Activated naive CD8-positive, alpha-beta T cell treated with anti-CD3 and anti-CD28 coated beads, Interleukin-2, amount 10 ng/mL, durations not matched to agents 7 days and 5 days (primary cell): ENCODE measurements at places on chromosomes 7 and 10. TPM values are rescaled to one million over a fixed set of nuclear protein-coding genes. Genes with fewer than 3 reads are reported as not detected.
A peak's percentile ranks its signal among the peaks of the same experiment; 100 is the strongest.

Gene CYP3A4
- total RNA-seq: not detected

Gene PARP12
- 126 TPM for total RNA-seq

Gene HOXA9
- total RNA-seq: not detected

Gene SLC26A5
- total RNA-seq: 0.25 TPM

Gene GRID2IP
- total RNA-seq: 0.53 TPM

Gene HTR5A
- not detected for total RNA-seq

Gene STAMBPL1
- 48.3 TPM for total RNA-seq

Gene LDB1
- 115 TPM for total RNA-seq

Gene NODAL
- total RNA-seq: not detected

Gene SPDYE1
- total RNA-seq: 0.11 TPM

Gene ZNF25
- 8.4 TPM for total RNA-seq

DNA sequence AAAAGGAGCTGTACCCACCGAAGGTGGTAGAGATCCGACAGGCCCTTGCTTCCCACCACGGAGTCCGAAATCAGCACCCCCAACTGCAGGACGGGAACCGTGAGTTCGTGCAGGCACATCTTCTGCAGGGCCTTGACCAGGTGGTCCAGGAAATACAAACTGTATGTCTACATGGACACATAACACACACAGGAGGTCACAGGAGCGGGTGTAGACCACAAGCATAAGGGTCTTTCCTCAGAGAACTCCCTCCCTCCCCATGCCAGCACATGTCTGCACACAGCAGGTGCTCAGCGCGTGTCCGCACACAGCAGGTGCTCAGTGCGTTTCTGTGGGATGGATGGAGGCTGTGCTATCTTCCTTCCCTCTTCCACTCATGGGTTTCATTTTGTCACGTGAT, 69.7 kb downstream of the CFAP46 start:
- DNase-seq: peak; percentile 10

DNA sequence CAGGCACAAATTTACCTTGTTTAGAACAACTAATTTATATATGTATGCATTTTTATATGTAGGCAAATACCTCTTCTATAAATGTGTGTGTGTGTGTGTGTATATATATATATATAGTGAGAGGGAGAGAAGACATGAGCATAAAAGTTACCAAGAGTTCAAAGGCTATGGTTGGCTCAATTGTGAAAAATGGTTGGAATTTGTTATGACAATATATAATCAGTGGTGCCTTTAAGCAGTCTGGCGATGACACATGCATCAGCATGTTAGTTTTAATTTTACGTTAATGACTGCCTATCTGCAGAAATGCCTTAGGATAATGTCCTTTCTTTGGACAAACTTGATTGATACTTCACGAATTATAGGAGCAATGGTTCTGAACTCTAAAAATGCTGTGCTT, 980.8 kb upstream of the LRRTM3 start:
- no peak for DNase-seq

- DNase-seq: no peak
These were observed 1.7 kb upstream of the VGF start for GRCh38 chr7:101166909-101167644.

- DNase-seq: no peak
These were observed 186.3 kb downstream of the PLPP4 start for GRCh38 chr10:120643351-120643750.

DNA sequence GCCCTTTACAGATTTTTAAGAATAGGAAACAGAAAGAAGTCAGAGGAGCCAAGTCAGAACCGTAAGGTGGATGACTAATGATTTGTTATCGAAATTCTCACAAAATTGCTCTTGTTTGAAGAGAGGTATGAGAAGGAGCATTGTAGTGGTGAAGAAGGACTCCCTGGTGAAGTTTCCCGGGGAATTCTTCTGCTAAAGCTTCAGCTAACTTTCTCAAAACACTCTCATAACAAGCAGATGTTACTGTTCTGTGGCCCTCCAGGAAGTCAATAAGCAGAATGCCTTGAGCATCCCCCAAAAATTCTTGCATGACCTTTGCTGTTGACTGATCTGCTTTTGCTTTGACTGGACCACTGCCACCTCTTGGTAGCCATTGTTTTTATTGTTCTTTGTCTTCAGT, 152.9 kb downstream of the HGF start:
- DNase-seq: no peak

- DNase-seq: no peak
These were observed 631 bp upstream of the PRKRIP1 start for GRCh38 chr7:102395592-102395872.

- DNase-seq: no peak
These were observed 964.5 kb upstream of the MBL2 start for GRCh38 chr10:53737132-53737531.

- no peak for DNase-seq
These were observed 183.2 kb downstream of the SEM1 start for GRCh38 chr7:96526496-96526895.

GRCh38 chr10:7046615-7047014, 364.2 kb downstream of the SFMBT2 start:
- DNase-seq: no peak

GRCh38 chr7:126026421-126027088, 1096.9 kb upstream of the POT1 start:
- DNase-seq: no peak

GRCh38 chr10:119383174-119383856, 159.2 kb downstream of the RGS10 start:
- no peak for DNase-seq

DNA sequence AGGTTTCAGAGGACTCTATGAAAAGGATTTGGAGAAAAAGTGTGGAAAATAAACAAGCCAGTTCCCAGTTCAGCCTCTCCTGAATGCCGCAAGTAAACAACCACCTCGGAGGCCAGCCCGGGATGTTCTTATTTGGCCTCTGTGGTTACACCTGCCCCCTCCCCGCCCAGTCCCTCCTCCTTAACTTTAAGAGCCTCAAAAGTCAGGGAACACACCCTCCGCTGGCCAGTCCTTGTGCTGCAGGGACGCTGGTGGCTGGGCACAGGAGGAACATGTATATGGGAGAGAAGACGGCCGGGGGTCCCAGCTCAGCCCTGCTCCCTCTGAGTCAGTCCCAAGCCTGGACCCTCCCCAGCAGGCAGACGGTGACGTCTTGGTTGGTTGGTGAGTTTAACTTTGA, 6.1 kb downstream of the CHST3 start:
- DNase-seq: no peak

DNA sequence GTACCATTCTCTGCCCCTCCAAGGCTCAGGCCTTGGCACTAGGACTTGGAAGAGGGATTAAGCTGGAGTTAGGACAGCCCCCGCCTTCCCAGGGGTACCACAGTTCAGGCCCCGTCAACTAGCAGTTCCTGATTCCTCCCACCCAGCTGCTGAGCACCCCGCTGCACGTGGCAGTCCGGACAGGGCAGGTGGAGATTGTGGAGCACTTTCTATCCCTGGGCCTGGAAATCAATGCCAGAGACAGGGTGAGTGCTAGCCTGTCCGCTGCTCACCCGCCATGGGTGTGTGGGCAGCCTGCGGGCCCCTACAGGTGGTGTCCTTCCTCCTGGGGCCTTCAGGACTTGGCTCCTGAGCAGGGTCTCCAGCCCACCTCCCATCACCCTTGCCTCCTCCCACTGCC, 2.0 kb upstream of the HOGA1 start:
- no peak for DNase-seq

- no peak for DNase-seq
These were observed 2.0 kb downstream of the CLDN4 start for GRCh38 chr7:73832806-73833205.

DNA sequence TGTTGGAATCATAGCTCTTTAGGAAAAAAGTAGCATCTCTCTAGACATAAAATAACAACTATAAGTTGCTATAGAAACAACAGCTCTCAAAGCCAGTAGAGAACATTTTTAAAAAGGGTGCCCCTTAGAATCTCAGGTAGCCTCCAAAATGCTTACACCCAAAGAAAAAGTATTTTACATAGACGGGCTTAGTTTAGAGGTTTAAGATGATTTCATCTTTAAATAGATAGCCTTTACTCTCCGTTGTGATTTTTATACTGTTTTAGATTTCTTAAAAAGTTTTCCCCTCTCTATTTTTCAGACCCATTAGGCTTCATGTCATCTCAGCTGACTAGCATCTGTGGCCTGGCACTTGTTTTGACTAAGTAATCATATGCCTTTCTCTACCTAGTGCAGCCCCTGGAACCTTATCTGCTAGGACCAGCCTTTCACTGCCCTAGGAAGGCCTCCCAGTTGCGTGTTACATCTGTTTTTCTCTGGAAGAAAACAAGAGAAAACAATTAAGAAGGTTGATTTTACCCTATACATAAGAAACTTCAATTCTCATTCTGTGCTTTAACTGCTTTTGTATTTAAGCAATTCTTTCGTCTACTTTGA, 6.9 kb upstream of the BPGM start:
- no peak for DNase-seq

- no peak for DNase-seq
These were observed 231.2 kb upstream of the SEMA3A start for GRCh38 chr7:84425702-84426259.

DNA sequence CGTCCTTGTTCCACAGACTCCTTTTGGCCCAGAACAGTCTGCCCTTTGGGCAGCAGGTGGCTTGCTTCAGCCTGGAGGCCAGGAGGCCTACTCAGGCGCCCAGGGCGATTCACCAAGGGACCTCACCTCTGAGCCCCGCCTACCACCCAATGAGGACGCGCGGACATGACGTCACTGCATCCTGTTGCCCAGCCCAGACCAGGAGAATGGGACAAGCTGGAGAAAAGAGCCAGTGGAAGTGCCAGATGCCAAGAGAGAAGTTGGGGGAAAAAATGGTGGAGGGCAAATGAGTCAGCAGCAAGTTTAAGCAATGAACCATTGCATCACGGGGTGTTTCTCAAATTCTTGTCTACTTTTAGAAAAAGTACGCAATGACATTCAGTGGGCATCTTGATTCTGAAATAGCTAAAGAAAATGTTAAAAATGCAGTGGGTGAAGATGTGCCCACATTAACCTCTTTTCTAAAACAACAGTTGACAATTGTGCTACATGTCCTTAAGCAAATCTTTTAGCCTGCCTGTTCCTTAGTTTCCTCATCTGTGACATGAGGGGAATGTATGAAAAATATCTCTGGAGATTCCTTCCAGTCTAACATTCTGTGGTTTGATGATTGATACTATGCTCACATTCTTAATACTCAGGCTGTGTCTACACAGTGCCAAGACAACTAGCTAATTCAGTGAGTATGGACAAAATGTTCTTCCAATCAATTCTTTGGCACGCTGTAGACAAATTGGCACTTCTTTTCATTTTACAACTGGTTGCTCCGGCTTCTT, 23.9 kb upstream of the LEP start:
- DNase-seq: no peak
